ENCODE measurements at places on chromosomes 4 and X.

DNA sequence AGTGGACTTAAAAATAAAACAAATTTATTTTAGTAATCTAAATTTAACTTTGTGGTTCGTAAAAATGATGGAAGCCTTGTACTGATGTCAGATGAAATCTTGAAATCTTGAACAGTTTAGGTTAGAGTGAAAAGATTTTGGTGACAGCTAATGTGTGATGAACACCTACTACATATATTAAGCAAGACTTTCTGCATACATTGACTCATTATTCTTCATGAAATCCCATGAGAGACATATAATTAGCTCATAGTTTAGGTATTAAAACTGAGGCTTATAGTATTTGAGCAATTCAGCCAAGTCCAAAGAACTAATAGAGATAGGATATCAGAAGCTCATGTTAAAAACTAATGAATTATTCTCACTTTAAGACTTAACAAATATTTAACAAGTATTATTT is 66.9 kb upstream of the PCDH7 start:
- no peak for DNase-seq

DNA sequence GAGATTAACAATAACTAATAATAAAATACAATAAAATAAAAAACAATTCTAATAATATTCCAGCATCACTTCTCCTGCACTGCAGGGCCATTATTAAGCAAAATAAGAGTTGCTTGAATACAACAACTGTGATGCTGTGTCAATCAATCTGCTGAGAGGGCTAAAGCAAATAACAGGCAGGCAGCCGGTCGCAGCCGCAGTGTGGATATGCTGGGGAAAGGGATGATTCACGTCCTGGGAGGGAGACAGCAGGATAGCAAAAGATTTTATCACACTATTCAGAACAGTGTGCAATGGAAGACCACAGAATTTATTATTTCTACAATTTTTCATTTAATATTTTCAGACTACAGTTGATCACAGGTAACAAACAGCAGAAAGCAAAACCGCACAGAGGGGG is 76.5 kb upstream of the SMARCAD1 start:
- no peak for DNase-seq

- DNase-seq: no peak
Measured at GRCh38 chr4:73538162-73538561, 56.6 kb downstream of the AFM start.

GRCh38 chr4:183831026-183831446 is 74.1 kb upstream of the STOX2 start:
- DNase-seq: no peak

DNA sequence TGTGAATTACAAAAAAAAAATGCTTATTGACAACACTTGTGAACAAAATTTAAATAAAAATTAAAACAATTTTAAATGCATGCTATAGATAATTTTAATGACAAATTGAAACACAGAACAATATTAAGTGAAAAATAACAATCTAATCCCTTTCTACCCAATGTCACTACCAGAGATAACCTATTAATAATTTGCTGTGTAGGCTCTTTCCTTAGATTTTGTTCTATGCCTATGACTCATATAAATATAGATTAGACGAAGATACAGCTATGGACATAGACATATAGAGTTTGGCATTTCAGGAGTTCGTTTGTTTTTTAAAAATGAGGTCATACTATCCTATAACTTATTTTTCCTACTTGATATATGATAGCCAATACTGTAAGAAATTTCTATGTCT is 18.1 kb downstream of the PLAC8 start:
- no peak for DNase-seq

GRCh38 chrX:18931972-18932371 is 51.9 kb downstream of the PHKA2 start:
- no peak for DNase-seq

GRCh38 chrX:1751781-1752180 is 136.9 kb downstream of the ASMT start:
- no peak for DNase-seq

GRCh38 chrX:100625985-100626491 is 10.6 kb downstream of the TSPAN6 start:
- DNase-seq: no peak

DNA sequence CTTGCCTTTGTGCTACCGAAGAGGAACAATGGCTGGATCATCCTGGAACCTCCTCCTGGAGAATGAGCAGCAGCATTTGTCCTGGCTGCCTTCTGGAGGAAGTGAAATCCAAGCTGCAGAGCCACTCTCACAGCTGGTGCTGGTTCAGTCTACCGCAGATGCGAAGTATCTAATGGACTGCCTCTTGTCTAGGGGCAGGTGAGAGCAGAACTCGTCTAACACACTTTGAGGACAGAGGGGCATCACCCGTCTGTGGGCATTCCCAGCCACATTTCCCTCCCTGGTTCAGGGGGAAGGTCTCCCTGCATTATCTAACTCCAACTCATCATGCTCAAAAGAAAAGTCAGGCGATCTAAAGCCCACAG is 338.2 kb upstream of the GATB start:
- DNase-seq: no peak

DNA sequence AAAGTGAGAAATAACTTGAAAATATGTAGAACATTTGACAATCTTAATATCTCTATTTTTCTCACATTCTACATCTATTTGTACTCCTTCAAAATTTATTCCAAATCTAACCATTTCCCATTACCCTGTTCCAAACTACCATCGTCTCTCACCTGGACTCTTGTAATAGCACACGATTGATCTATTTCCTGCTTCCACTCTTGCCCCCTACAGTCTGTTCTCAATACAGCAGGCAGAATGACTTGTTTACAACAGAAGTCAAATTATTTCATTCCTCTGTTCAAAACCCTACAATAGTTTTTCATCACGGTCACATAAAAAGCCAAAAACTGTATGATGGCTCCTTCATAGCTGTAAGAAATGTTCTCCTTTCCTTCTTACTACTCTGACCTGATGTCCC is 21.1 kb upstream of the LUZP4 start:
- DNase-seq: no peak

DNA sequence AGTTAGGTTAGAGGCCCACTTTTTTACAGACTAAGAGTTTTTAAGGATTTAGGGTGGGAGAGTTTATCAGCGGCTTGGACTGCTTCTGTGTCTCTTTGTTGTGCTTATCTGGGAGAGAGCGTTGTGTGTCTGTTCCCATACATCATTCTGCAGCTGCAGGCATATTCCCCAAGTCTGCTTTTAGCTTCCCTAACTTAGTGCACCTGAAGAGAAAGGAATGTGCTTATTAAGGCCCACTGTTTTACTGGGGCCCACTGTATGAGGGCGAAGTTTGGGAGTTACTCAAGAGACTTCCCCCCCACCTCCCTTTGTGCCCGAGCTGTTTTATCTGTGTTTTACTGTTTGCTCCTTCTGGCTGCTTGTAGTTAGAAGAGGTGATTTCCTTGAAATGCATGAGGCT is 31.9 kb downstream of the ART3 start:
- DNase-seq: no peak

DNA sequence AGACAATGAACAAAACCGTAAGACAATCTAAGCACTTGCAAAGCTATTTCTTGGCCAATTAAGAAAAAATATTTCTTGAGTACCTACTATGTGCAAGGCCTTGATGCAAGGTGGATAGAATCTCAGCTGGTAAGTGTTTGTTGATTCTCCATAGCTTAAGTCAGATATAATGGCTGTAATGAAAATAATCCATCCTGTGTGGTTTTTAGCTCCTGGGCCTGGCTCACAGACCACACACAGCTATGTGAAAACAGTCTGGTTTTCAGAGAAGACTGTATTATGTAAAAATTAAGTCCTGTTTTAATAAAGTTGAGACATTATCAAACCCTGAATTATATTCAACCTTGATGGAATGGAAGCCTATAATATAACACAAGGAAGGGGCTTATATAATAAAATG is 7.8 kb upstream of the DDIT4L start:
- no peak for DNase-seq

- no peak for DNase-seq
Measured at GRCh38 chr4:108991551-108992328, 228.9 kb upstream of the ETNPPL start.

DNA sequence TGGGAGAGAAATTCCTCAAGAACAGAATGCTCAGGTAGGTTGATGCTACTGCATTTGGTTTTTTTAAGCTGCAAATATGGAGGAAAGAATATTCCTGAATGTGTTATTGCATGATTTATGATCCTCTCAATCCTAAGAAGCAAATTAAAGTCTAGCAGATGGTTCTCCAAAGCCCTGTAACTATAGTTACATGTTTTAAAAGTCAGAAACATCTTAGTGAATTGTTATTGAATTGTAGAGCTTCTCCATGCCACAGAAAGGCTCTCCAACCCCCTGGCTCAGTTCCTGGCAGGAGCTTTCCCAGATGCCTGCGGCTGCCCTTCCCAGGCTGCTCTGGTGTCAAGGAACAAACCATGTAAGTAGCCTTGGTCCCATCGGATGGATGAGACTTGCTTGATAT is 227.8 kb upstream of the GATB start:
- no peak for DNase-seq

DNA sequence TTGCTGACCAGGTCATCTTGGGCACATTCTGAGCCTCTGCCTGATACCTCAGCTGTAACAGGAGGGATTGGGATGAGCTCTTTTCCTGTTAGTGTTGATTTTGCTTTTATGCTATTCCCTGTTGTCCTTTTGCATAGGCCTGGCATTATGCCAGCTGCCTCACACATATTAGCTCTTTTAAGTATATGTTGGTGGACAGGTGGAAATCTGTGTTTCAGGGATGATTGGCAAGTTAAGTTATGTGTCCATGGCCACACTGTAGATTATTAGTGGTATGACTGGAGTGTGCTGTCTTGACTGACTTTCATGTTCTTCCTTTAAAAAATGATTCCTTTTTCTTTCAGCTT is 28.9 kb downstream of the NSD2 start:
- DNase-seq: no peak

DNA sequence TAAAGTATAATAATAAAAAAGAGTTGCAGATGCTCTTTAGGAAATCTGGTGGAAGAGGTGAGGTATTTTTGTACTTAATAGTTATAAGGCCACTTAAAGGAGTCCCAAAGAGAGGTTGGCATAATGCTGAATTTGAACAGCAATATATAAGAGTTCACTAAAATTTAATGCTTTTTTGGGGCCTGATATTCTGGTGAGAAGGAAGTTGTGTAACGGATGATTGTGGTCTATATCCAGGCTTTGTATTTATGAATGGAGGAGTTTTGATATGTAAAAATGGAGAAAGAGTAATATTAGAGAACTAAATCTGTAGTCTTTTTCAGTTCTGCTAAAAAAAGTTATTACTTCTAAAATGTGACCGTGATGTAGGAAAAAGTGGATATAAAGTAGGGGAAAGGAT is 20.4 kb downstream of the BMP2K start:
- no peak for DNase-seq

DNA sequence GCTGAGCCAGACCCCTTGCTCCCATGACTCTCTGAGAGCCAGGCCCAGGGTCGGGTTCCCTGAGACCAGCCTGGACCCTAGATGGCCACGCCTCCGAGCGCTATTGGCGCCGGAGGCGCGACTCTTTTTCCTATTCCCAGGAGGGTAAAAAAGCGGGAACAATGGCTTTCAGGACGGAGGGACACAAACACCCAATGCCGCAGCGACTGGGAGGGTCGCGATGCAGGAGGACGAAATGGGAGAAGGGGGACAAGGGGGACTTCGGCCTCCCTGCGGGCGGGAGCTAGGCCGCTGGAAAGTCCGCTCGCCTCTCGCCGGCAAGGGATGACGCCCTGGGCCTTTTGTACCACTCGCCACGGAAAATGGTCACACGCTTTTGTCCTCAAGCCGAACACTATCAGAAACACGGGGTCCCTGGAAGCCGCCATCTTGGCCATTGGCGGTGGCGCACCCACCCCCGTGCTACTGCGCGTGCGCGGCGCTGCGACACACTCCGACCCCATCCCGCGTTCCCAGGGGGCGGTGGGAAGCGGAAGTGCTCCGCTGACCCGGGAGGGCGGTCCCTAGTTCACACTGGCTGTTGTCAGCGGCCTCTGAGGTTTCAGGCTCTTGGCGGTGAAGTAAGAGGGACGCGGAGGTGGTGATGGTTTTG is 98.4 kb downstream of the ZNF674 start:
- peak; percentile 93 for DNase-seq

DNA sequence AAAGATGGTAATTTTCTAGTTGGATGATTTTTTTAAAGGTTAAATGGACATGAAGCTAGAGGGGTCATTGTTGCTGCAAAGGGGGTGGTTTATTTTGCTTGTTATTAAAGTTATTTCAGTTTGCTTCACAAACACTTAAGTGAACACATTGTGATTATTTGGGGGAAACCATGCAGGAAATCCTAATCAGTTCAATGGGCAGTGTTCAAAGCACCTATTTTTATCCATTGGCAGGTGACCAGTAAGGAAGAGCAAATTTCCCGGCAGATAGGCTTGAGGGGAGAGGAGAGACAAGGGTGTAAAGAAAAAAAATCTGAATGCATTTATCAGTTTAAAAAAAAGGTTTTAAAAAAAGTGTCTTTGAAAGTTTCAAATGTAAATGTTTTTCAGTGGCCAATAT is 17.6 kb downstream of the GPR174 start:
- no peak for DNase-seq

DNA sequence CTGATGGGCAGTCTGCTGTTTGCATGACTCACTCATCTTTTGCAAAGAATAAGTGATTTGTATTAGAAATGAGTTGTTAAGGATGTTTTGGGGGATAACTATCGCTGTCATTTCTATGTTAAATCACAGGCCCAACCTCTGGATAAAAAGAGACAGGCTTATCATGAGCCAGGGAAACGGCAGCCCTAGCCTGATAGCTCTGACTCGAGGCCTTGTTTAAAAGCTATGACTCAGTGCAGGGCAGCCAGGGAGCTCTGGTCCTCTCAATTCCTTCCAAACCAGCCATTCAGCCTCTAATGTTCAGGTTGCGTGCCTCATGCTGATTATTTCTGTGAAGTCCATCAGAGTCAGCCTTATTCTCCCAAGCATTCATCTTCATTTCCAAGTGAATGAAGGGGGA is 305.9 kb upstream of the HAND2 start:
- no peak for DNase-seq

DNA sequence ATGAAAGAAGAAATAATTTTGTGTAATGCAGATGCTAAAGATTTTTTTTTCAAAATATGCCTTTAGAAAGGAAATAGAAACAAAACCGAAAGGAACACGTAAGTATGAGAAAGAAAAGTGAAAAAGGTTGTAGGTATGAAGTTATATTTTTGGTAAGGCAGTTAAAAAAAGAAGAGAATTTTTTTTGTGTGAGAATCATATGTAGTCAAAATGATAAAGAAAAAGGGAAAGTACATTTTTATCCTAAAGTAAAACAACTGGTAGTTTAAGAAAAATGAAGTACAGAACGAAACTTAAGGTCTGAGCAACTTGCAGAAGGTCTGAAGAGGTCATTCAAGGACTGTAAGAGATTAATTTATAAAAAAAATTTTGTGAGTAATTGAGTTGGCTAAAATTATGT is 164.0 kb upstream of the TRAM1L1 start:
- DNase-seq: no peak

All from germinal center (tissue), 1 donor.